Stimulated activated CD4-positive, alpha-beta T cell treated with anti-CD3 and anti-CD28 coated beads, Interleukin-2, amount 100 ng/mL, for 24 hours (primary cell): ENCODE measurements at places on chromosomes 3 and 15.

GRCh38 chr3:70990185-70990584 lies 593.3 kb downstream of the FOXP1 start:
- no peak for DNase-seq

- no peak for DNase-seq
These were observed 128.5 kb upstream of the GAP43 start for GRCh38 chr3:115494826-115495225.

GRCh38 chr15:89836267-89837133 lies 21.8 kb upstream of the ANPEP start:
- no peak for DNase-seq

DNA sequence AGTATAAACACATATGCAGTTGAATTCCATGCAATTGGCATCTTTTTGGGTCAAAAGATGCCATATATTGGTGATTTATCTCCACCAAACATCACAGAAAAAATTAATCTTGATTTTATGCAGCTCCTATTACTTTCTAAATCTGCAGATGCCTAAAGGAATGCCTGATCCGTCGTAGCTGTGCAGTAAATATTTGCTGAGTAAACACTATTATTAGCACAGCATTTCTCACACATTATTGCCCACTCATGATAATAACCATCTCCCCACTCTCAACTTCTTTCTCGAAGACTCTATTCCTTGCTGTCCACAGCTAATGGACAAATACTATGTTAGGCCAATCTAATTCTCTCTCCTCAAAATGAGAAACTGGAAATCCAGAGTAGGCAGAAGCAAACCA lies 625.2 kb downstream of the ZIC1 start:
- no peak for DNase-seq

- DNase-seq = no peak
These were observed 80.2 kb upstream of the PXYLP1 start for GRCh38 chr3:141151439-141151838.

- no peak for DNase-seq
These were observed 27.3 kb downstream of the MYO1E start for GRCh38 chr15:59345326-59345725.

DNA sequence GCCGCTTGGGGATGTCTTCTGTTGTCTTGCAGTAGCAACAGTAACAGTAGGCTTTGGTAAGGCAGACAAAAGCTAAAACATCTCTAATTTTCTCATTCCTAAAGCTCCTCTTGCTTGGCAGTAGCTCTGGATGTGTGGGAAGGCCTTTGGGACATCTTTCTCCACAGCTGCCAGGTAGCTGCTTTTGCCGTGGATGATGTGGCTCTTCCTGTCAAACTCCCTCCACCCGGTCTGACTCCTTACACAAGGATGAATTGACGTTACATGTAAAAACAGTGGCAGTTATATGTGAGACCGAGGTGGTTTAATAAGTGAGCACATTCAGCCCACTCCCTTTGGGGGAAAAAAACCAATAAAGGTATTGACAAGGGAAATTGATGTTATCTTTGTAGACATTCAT lies 309.1 kb downstream of the TUSC7 start:
- DNase-seq = no peak

DNA sequence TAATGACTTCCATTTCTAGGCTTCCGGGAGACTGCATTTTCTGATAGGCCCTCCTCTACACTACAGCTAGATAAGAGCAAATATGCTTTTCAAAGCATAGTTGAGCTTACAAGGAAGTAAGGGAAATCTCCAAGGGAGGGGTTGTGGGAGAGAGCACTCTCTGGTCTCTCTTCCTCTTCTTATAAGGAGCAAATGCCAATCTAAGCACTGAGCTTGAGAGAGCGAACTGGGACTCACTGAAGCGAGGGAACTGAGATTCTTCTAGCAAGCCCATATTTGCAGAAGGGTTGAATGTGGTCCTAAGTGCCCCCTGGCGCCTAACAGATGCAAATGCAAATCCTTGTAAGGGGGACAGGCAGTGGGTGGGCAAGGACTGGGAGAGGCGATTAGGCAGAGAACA lies 164.8 kb downstream of the ERC2 start:
- DNase-seq = no peak

- DNase-seq = no peak
These were observed 594.8 kb upstream of the GRM7 start for GRCh38 chr3:6266135-6266534.

DNA sequence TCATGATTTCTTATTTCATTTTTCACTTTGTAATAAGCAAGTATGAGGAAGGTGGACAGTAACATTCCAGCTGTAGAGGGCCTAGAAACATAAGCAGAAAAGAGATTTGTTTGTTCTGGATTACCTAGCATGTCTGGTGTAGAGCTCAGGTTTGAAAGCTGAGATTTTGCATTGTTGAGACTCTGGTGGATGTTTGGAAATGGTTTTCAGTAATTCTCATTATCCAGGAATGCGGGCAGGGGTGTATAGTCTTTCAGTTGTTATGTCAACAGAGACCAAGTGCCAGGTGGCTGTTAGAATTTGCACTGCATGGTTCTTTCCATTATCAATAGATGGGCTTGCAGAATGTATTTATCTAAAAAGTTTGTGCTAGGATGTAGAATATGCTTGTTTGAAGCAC lies 10.9 kb downstream of the GPD1L start:
- DNase-seq = no peak

DNA sequence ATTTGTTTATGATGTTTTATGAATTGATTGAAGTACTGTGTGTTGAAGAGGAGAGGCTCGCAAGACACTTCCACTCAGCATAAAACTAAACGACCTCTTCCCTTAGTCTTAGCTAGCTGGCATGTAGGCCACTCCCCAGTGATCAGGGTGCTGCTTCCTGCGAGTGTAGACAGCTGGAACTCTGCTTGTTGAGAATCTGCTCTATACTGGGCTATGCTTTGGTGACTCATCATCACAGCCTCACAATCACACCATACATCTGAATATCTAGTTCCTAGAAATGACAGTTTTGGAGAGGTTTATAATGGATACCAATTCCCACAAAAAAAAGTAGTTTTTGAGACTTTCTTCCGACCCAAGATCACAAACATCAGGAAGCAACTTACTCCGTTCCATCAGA lies 1.5 kb upstream of the SLC24A5 start:
- DNase-seq = no peak

- DNase-seq = no peak
These were observed 59.5 kb upstream of the ZNF148 start for GRCh38 chr3:125434582-125435011.

- no peak for DNase-seq
These were observed 172.6 kb downstream of the FMN1 start for GRCh38 chr15:33021806-33022389.

GRCh38 chr3:175512700-175513099 lies 653.6 kb downstream of the NAALADL2 start:
- no peak for DNase-seq

GRCh38 chr3:167094632-167095031 lies 285.5 kb downstream of the ZBBX start:
- no peak for DNase-seq

DNA sequence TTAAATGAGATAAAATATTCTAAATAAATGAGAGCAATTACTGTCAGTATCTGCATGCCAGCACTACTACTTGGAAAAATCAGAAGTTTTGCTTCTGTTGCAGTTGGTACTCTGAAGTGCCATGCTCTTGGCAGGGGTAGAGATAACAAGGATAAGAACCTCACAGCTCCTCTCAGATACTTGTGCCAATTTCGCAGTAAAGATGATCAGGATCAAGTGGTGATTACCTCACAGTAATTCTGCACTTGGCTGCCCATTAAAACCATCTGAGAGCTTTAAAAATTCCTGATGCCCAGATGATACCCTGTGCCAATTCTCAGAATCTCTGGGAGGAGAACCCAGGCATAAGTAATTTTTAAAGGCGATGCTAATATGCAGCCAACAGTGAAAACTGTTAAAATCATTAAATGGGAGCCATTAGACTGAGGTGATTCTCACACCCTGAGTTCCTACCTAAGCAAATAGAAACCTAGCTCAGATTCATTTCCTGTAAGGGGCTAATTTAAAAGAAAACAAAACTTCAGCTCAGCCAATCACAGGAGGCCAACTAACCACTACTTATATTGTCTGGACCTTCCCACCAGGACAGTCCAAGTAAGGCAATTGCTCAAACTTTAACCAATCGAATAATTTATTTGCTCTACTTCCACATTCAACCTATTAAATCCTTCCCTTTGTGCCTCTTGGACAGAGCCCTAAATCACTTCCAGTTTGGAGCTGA lies 171.2 kb downstream of the KCNMB2 start:
- no peak for DNase-seq

DNA sequence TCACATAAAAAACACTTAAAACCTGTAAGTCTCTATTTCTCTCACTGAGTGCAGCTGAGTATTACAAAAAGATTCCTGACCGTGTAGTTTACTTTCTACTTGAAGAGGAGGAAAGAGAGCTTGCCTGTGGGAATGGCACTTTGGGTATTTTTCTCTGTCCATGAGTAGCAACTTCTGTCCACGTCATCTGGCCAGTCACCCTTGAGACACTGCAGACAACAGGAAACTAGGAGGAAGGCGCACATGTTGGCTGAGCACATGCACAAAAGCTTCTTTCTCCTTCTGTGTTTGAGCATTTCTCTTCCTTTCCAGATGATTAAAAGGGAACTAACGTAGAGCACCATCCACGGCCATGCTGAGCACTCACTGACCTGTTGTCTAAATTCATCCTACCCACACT lies 19.7 kb downstream of the STARD5 start:
- DNase-seq = no peak

- no peak for DNase-seq
These were observed 72.3 kb downstream of the CD200R1L start for GRCh38 chr3:112774293-112774926.

DNA sequence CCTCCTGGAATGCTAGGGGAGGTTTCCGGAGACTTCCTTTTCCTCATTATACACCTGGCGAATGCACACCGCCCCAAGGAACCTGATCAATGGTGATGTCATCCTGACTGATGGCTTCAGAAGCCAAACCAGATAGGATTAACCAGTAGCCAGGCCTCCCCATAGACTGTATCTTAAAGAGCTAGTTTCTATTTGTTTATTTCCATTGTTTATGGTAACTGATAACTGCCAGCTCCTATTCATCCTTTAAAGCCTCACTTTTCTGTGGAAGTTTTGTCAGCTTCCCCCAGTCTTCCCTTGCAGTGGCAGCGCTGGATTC lies at the start of gene MKRN2OS:
TSS of gene MKRN2OS (minus strand) at position 27 of the 319 bp plus-strand sequence. CDS start 35 bp downstream, outside the sequence.
- no peak for DNase-seq

DNA sequence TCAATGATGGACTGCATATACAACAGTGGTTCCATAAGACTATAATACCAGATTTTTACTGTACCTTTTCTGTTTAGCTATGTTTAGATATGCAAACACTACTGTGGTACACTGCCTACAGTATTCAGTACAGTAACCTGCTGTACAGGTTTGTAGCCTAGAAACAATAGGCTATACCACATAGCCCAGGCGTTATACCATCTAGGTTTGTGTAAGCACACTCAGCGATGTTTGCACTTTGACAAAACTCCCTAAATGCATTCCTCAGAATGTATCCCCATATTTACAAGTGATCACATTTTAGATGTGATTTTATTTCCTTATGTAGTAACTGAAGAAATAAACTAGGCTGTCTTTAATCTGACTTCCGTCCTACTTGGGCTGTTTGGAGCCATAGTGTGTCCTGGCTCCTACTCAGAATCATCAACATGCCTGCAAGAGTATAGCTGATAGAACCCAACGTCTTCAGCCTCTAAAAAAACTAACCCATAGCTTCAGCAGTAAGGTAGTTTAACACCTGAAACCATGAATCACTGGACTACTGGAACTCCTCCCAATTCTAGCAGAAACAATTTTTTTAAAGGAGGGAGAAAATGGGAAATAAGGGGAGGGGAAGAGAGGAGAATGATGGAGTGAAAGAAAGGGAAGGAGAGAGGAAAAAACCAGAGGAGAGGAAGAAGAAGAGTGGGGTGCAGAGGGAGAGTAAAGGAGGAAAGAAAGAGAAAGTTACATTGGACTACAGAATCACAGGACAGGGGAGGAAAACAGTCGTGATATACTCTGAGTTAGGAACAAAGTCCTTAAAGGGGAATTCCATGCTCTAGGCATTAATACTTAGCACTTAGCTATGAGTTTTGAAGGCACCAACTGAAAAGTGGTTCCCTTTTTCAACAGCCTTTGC lies 67.7 kb upstream of the PLXND1 start:
- no peak for DNase-seq

DNA sequence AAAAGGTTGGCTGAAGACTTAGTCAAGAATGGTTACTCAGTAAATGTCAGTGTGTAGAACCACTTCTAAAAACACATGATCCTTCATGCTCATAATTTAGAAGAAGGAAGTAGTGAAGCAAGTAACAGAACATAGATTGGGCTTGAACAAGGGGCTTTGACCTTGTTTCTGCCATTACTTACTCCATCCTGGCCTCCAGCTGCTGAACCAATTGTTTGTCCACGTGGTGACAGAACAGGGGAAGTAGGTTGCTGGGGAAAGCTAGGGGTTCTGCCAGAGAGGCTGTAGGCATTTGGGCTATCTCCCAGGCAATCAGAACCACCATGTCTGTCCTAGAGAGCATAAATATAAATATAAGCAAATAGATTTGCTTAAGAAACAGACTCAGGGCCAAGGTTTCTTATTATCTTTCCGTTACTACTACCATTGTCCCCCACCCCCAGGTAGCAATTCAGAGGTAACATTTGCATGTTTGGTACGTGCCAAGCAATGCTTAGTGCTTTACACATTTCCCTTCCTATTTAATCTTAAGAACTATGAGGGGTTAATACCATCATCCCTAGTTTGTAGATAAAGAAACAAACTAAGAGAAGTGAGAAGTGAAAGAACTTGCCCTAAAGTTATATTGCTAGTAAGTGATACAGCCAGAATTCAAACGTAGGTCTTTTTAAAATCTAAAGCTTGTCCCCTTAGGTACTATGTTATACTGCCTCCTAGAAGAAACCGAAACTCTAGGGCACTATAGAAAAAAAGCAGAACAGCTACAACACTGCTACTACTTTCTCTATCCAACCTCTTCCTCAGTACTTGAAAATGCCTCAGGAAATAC lies 3.0 kb upstream of the SPG11 start:
- no peak for DNase-seq

DNA sequence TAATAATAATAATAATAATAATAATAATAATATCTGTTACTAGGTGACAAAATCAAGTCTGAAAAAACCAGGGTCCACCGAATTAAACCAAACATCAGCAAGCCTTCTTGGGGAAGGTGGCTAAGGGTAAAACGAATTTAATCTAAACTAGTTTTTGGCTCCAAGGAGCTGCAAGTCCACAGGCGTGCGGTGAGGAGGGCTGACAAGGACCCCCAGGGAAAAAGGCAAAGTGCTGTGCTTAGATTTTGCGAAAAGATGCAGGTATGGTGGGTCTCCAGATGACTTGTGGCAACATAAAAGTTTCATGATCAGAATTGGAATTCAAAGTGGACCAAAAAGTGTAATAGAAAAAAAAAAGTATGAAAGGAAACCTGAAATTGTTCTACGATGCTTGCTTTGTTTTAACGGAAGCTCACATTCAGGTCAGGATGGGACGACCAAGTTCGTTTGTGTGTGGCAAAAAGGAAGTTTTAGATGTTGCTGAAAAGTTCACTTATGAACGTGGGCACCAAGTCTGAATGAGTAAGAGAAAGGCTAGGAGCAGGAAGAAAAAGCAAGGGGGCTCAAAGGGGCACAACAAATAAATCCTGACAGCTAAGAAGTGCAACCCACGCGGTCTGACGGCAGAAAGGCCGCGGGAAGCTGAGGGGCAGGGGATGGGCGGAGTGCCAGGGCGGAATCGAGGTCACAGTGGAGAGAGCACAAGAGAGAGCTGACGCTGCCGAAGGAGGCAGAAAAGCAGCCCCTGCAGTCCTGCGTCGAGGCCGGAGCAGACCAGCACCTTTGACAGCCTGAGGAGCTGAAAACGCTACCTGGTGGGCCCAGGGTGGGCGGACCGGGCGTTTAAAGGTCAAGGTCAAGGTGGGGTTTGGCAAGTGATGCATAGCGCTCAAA lies 1.1 kb downstream of the WDR82 start:
- peak; percentile 80 for DNase-seq

GRCh38 chr3:24202071-24202470 lies 257.0 kb downstream of the NR1D2 start:
- no peak for DNase-seq
